ENCODE measurements at places on chromosomes 6 and 20. TPM values are rescaled to one million over a fixed set of nuclear protein-coding genes. Genes with fewer than 3 reads are reported as not detected.

GRCh38 chr6:159790956-159791598 is 810 bp downstream of the MRPL18 start:
- DNase-seq, result peak; percentile 77

GRCh38 chr6:111983193-111983592 is 70.7 kb upstream of the CCN6 start:
- no peak for DNase-seq

DNA sequence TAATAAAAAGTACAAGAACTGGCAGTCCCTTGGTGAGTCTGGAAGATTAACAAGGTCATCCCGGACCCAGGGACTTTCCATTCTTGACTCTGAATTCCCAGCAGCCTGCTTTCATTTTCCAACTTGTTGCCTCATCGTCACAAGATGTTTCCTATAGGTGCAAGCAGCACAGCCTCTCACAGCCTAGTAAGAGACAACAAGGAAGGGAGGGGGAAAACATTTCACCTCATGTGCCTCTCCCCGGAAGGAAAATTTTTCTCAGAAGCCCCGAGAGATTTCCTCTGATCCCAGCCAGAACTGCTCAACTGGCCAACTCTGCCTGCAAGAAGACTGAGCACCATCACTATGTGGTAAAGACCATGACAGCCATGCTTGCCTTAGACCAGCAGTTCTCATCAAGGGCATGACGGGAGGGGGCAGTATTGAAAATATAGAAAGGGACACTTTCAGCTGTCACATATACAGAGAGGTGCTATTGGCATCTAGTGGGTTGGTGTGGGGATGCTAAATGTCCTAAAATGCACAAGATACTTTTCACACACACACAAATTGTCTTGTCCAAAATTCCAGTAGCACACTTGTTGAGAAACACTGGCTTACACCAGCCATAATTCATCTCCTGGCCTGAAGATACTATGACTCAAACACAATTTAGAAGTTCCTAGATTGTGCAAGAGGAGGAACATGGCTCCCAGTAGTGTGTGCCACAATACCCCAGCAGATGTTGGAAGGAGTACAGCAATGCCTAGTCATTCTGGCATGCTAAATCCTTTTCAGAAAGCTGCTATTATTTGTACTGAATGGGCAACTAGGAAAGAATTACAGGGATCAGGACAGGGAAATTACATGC is 10.8 kb upstream of the WTAP start:
- no peak for DNase-seq

GRCh38 chr6:12222405-12223366 is 67.5 kb upstream of the EDN1 start:
- no peak for DNase-seq

DNA sequence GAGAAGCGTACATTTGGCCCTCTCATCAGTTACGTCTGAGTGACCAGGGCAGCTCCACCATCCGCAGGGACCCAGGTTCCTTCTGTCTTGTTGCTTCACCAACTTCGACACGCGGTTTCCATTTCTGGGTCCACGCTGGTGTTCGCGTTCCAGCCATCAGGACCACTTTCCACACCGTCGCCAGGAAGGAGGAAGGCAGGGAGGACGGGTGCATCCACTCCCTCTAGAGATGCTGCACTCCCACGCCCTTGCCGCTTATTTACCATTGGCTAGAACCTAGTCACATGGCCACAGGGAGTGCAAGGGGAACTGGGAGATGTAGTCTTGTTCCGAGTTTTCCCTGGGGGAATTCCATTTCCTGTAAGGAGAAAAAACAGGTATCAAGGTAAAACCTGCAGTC is 33.2 kb upstream of the SNX9 start:
- DNase-seq, result no peak

DNA sequence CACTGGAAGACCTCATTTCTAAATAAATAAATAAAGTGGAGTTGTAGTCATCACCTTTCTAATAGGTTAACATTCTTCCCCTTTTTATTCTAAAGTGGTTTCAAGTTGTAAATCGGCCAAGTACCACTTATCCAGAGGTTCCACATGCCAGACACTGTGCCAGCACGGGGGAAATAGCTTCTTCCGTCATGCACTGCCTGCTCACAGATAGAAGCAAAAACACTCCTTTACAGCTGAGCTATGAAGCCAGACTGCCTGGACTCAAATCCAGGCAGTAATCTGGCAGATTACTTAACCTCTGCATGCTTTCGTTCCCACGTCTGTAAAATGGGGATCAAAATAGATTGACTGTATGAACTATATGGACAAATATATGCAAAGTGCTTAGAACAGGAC is 17.2 kb upstream of the SCML4 start:
- no peak for DNase-seq

GRCh38 chr6:13152764-13153163 is 175.6 kb downstream of the TBC1D7 start:
- DNase-seq, result no peak

GRCh38 chr6:70398783-70399728 is 14.3 kb upstream of the FAM135A start:
- no peak for DNase-seq

- no peak for DNase-seq
These were observed 5.9 kb downstream of the TEAD3 start for GRCh38 chr6:35490821-35491557.

GRCh38 chr6:163883984-163884383 is 469.5 kb downstream of the QKI start:
- DNase-seq, result no peak

- no peak for DNase-seq
These were observed 118.7 kb upstream of the TBX18 start for GRCh38 chr6:84882768-84883766.

- DNase-seq, result no peak
These were observed 417.3 kb upstream of the ARID1B start for GRCh38 chr6:156359912-156360311.

GRCh38 chr6:139330826-139331500 is 39.2 kb upstream of the TXLNB start:
- no peak for DNase-seq

DNA sequence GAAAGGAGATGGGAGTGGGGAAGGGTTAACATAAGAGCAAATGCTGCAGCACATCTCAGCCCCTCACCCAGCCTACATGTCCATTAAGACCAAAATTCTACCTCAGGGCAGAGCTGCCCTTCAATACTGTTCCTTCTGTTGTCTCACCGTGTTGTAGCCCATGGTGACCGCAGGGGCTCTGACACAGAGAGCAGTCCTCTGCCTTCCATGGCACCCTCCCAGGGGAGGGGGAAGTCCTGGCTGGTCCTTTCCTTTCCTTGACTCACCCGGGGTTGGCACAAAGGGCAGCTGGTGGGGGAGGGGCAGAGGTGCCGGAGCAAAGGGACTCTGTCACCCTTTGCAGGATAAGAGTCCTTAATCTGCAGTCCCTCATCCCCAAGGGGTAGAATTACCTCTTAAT is 15.2 kb downstream of the NKX2-2 start:
- DNase-seq, result no peak

GRCh38 chr20:61819921-61820825 is 245.5 kb downstream of the TAF4 start:
- DNase-seq, result peak; percentile 48

DNA sequence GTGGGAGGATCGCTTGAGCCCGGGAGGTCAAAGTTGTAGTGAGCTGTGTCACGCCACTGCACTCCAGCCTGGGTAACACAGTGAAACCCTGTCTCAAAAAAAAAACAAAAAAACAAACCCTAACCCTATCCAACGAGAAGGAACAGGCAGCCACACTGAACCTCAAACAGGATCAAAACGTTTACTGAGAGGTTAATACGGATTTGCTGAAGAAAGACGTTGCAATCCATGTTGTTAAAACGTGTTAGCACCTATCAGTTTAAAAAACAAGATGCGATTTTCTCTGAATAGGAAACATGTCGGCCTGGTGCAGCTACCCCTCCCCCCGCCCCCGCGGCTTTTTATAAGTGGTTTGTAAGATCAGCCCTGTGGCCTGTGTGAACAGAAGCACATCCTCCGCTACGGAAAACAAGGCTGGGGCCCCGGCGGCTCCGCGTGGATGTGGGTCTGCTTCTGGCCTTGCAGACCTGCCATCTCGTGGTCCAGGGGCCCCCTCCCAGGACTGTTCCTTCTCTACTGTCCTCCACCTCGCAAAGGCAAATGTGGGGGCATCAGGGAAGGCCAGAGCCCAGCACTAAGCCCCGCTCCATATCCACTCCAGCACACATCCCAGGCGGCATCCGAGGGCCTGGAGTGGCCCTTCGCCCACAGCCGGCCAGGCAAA is 11.4 kb downstream of the SLC2A4RG start:
- DNase-seq, result peak; percentile 83

- DNase-seq, result no peak
These were observed 40.6 kb upstream of the SLC22A16 start for GRCh38 chr6:110517034-110517433.

DNA sequence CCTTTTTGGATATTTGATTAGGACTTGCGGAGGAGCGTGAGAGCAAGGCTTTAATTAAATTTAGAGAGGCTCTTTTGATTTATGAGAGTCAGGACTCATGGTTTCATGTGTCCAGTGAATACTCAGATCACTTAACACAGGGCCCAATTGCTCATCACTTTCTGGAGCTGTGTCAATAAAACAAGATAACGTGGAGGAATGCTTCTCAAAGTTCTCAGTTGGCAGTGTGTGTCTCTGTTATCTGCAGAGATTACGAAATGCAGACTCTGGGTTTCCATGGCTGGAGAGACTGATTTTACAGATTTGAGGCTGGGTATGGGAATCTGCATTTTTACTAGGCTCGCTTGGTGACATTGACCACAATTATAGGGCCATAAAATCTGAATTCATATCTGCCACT is 335.8 kb upstream of the FLRT3 start:
- no peak for DNase-seq

DNA sequence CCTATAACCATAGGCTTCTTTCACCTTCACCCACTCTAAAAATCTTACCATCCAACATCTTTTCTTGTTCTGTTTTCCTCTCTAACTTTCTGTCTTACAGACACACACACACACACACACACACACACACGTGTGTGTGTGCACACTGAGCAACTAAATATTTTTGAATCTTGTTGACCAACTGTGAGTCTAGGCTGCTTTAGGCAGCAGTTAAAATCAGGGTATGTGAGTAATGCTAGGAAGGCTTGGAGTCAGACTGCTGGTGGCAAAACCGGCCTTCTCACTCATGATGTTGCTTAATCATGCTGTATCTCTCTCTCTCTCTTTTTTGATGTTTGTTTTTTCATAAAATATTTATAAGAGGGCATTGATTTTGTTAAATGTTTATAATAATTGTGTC is 103.1 kb upstream of the TBX18 start:
- no peak for DNase-seq

GRCh38 chr6:137977206-137977605 is 110.1 kb downstream of the TNFAIP3 start:
- DNase-seq, result no peak

UCKL1 gene
- polyA plus RNA-seq, result 62.7 TPM

CRISP1 gene
- not detected for polyA plus RNA-seq

UBD gene
- 121 TPM for polyA plus RNA-seq

HLA-DRB5 gene
- 18.6 TPM for polyA plus RNA-seq

NOP56 gene
- polyA plus RNA-seq, result 208 TPM

ADGRG6 gene
- 0.70 TPM for polyA plus RNA-seq

PRICKLE4 gene
- polyA plus RNA-seq, result 0.41 TPM
